ENCODE measurements at places on chromosomes 3 and 15.

GRCh38 chr15:63969652-63970421 lies 76.4 kb downstream of the DAPK2 start:
- no peak for DNase-seq

DNA sequence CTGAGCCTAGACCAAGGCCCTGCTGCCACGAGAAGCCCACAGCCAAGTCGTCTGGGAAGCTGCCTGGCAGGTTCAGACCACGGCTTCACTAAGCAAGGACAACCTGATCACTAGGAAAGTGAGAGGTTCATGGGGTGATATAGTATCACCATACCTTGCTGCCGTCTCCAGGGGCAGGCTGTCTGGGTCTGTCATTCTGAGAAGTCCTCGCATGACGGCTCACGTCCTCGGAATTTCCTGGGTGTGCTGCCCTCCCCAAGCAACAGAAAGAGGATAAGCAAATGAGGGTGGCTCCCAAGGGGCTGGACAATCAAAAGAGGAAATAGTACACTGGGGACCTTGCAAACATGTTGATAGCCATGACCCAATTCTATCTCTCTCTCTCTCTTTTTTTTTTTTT lies 207.4 kb upstream of the IGF1R start:
- DNase-seq, result no peak

GRCh38 chr3:55376753-55377347 lies 110.3 kb downstream of the WNT5A start:
- no peak for DNase-seq

DNA sequence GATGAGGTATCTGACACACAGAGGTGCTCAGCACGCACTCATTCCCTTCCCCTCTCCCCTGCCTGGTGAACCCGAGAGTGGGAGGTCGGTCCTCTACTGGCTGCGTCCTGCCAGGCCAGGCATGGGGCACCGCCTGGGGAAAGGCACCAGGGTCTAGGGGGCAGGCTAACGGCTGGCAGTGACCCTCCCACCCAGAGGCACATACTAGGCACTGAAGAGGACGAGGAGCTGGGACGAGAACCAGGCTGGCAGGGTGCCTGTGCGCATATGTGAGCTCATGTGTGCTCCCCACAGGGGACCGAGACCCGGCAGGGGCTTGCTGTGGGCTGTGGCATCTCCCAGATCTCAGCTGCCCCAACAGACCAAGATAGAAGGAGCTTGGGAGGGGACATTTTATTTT lies 86.7 kb downstream of the IQSEC1 start:
- DNase-seq, result no peak

DNA sequence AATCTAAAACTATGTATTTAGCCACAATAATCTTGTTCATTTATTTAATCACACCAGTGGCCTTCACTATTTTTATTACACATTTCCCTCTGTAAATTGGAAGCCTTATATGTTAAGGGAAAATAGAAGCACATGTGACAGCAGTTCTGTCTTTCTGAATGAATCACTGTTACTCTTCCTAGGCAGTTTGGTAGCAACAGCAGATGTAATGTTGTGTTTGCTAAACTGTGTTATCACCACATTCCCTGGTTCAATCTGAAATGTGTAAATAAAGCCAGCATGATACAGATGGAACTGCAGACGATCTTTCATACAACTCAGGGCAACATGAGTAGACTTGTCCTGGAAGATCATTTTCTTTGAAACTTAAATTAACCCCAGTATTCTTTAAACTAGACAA lies 220.1 kb downstream of the MCTP2 start:
- DNase-seq, result no peak

DNA sequence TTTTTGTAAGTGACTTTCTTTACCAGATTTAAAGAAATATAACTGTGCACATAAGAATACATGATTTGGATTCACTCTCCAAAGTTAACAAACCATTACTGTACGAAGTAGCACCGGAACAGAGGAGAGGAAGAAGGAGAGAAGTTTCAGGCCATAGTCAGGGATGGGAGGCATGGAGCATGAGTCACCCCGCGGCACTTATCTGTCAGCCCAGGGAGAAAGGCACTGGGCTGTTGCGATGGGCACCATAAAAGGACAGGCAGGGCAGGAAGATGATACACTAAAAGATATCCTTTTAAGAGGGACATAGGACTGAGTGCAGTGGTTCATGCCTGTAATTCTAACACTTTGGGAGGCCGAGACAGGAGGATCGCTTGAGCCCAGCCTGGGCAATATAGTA lies 37.0 kb downstream of the TTC23 start:
- DNase-seq, result no peak
